ENCODE measurements at places on chromosomes 3 and 15. TPM values are rescaled to one million over a fixed set of nuclear protein-coding genes. Genes with fewer than 3 reads are reported as not detected.

- DNase-seq: no peak
Measured at GRCh38 chr3:167851171-167851570, 115.7 kb downstream of the SERPINI1 start.

DNA sequence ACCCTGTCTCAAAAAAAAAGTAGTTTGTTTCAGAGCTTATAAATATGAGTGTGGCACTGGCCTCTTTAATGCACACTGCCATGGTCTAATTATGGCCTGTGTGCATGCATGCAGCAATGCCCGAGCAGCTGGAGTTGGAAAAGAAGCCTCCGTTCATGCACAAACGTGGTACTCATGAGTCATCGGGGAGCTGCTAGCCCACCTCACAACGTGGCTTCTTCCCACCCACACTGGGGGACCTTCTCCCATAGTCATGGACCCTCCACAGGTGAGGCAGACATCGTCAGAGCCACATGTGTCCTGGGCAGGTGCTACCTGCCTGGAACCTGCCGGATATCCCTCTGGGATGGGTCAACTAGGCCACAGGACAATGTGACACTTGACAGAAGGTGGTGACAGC lies 66.7 kb downstream of the ATP10A start:
- DNase-seq: no peak

DNA sequence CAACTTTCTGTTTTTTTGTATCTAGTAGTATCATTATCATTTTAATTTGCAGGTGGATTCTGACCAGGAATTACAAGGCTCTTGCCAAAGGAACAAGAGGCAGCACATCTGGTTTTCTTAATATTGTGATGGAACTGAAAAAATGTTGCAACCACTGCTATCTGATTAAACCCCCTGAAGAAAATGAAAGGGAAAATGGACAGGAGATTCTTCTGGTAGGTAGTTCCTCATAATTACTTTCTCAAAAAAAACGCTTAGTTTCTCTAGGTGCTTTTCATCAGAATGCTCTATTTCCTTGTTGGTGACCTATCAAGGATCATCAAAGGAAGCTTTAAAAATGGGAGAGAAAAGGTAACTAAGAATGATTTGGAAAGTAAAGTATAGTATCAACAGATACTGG lies 71.6 kb downstream of the CHD2 start:
- DNase-seq: no peak

DNA sequence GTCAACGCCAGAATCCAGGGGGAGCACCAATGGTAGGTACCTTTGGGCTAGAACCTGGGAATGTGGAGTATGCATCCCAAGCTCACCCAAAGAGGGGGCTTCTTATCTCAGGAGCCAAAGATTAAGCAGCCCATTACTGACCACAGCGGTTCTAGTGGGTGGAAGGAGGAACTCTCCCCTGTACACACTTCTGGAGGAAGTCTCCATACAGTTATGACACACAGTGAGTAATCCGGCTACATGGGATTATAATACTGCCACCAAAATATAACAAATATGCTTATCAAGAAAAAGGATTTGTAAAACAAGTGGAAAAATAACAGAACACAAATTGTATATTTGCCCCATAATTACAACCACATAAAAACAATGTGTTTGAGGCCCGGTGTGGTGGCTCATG lies 8.4 kb downstream of the MYO1E start:
- DNase-seq: no peak

DNA sequence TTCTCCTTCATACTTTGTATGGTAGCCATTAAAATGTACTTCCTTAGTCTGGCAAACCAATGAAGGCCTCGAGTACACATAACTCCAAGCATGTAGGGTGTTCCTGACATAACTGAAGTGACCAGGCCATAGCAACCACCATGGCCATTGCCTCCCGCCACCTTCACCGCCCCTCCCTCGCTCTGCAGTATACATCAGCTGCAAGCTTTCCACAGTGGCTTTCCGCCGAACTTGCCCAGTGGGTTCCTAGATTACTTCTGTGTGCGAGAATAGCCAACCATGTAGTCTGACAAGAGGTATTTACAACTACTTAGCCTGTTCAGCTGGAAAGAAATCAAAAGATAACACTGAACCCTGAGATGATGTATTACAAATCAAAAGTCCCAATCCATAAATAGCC lies 3.4 kb upstream of the CTNNB1 start:
- DNase-seq: no peak

GRCh38 chr3:133448478-133449122 lies 48.7 kb downstream of the BFSP2 start:
- DNase-seq: no peak

- DNase-seq: peak; percentile 40
Measured at GRCh38 chr15:33737687-33738601, 230.4 kb upstream of the CHRM5 start.

DNA sequence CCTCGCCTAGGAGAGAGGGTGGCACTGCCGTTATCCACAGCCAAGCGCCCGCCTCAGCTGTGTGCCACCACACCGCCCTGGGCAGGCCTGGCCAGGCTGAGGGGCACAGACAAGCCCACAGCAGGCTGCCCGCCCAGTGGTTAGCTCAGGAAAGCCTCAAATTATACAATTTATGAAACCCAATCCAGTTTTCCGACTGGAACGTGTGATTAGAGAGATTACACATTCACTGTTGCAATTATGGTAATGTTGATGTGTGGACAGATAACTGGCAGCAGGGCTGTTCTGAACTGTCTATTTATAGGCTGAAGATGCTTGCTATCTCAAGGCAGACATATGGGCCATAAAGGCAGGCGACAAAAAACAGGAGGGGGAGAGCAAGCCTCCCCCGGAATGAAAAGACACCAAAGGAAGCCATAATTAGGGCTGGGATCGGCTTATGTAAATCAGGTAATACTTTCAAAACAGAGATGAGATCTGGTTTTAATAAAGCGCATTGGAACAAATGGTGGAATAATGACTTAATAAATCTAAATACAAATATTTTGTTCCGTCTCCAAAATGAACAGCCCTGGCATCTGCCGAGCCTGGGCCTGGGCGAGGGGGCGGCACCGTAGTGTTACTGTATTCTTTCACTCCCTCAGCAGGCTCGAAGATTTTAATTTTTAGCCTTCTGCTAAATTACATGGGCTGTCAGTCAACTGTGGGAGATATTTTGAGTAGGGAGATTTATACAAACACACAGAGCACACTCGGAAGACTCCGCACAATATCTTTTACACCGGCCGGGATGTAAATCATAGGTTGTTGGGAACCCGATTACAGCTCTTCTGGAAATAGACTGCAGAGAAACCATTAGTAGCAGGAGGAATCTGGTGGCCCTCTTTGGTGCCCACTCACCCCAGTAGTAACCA lies 103.1 kb upstream of the TLE3 start:
- DNase-seq: no peak

- DNase-seq: no peak
Measured at GRCh38 chr3:180433152-180433551, 168.8 kb upstream of the TTC14 start.

KNL1 gene
- 4.0 TPM for total RNA-seq

- no peak for DNase-seq
Measured at GRCh38 chr3:148615382-148615781, 82.3 kb upstream of the AGTR1 start.

LYZL4 gene
- not detected for total RNA-seq

DNA sequence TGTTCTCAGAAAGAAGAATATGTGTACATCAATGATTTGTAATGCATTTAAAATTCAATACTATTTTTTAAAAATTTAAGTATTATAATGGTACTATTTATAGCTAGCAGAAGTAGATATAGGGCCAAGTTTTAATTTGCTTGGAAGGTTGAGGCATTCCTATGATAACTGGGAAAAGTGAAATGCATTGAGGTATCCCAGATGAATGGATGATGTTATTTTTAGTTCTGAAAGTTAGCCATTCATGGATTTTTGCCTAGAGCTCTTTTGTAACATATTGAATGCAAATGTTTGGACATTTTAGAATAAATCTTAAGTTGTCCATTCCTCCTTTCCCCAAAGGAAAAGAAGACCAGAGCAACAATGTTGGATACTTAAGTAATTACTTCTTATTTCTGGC lies 47.6 kb downstream of the GAP43 start:
- no peak for DNase-seq

- no peak for DNase-seq
Measured at GRCh38 chr3:146241523-146242240, 9.2 kb downstream of the PLSCR4 start.

GRCh38 chr3:194399874-194400411 lies 877 bp upstream of the GP5 start:
- no peak for DNase-seq

DNA sequence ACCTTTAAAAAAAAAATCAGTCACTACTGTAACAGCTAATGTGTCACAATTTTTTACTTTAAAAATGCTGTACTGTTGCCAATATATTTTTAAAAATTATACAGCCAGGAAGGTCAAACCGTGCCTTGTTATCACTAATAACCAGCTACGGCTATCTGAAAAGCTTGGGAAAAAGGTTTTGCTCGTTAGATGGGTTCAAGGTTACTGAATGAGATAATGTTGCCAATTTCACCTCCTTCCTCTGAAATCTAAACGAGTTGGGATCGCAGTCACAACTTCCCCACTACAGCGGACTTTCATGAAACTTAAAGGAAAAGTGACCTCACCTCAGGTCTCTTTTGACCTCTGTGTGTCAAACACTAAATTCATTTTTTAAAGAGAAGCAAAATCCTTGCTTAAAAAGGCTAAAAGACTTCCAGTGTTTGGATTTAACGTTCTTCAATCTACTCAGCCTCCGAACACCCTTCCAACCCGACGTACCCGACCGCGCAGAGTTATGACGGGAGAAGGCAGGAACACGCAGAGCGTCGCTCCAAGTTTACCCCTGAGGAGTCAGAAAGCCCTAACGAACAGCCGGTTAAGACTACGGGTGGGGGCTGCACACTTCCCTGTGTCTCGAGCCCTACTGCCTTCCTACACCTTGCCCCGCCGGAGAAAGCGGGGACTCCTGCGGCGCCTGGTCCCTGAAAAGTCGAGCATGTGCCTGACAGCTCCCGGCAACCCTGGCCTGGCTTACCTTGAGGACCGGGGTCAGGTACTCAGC lies 860 bp downstream of the ATG3 start:
- DNase-seq: peak; percentile 79

NANOGP8 gene
- 0.86 TPM for total RNA-seq

DNA sequence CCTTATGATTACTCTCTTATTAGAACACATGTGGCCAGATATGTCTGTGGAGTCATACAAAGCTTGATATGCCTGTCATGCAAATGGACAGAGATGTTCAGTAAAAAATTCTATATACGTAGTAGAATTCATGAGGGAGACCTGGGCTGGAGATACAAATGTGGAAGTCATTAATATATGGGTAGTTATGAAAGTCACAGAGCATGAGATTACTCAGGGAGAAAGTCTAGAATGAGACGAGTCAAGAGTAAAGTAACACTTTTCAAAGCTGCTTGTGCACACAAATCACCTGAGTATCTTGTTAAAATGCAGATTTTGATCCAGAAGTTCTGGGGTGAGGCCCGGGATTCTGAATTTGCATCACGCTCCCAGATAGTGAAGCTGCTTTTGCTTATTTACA lies 28.4 kb downstream of the OXSM start:
- DNase-seq: no peak

GRCh38 chr3:148847351-148847750 lies 17.7 kb upstream of the CPA3 start:
- DNase-seq: no peak

GRCh38 chr3:128238184-128238489 lies 84.9 kb downstream of the EEFSEC start:
- no peak for DNase-seq

DNA sequence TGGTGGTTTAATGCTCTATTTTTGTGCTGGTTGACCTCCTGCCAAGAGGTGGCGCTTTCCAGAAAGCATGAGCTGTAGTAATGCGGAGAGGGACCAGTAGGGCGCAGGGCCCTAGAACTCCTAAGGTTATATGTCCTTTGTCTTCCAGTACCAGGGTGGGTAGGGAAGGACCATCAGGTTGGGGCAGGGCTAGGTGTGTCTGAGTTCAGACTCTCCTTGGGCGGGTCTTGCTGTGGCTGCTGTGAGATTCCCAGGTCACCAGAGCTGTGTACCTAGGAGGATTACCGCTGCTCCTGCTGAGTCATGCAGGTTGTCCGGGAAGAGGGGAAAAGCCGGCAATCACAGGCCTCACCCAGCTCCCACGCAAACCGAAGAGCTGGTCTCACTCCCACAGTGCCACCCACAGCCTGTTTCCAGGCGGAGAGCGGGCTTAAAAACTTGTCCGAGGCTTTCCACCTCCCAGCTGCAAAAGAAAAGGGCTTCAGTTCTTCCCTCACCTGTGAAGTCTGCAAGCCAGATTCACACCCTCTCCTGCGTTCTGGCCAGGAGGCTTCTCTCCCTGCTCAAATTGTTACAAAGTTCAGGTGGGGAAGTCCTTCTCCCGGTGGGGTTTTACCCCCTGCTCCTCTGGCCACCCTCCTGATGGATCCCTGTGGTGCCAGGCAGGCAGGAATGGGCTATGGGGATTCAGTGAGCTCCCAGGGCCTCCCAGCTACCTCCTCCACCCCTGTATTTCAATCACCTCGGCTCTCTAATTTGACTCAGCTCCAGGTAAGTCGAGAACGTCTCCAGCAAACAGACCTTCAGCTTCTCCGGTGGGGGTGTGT lies 37.7 kb upstream of the BCHE start:
- DNase-seq: no peak

- DNase-seq: no peak
Measured at GRCh38 chr3:169390741-169391305, 272.7 kb downstream of the MECOM start.
